ENCODE measurements at places on chromosomes 6 and 20.

- DNase-seq = no peak
These were observed 500.9 kb downstream of the PREX1 start for GRCh38 chr20:48326868-48327267.

GRCh38 chr6:10210052-10210451 is 204.8 kb downstream of the TFAP2A start:
- DNase-seq = no peak

GRCh38 chr6:69827276-69827893 is 30.6 kb upstream of the LMBRD1 start:
- DNase-seq = no peak

DNA sequence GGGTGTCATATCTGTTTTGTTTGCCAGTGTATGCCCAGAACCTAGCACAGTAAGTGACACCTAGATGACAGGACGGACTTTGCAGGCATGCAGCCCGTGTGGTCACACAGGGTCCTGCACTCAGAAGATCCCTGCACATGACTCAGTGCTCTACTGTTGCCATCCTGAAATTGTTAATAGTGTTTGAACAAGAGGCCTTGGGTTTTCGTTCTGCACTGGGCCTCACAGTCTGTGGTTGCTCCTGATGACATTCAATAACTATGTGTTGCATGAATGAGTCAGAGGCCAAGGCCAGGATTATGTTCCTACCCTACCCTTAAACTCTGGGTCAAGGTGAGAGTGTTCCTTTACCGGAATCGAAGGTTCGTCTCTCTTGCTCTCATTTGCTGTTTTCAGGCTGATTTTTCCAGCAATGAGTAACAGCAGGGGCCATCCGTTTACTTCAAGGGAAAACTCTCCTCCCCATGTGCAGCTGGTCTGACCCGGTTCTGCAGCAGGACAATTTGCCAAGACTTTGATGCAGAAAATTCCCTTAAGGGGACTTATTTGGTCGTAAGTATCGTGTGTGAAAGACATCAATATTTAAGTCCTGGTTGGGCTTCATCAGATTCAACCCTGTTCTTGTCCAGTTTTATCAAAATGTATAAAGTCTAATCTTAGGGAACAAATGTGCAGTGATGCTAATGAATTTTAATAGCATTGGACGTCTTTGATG is 13.0 kb upstream of the PFDN4 start:
- DNase-seq = no peak

DNA sequence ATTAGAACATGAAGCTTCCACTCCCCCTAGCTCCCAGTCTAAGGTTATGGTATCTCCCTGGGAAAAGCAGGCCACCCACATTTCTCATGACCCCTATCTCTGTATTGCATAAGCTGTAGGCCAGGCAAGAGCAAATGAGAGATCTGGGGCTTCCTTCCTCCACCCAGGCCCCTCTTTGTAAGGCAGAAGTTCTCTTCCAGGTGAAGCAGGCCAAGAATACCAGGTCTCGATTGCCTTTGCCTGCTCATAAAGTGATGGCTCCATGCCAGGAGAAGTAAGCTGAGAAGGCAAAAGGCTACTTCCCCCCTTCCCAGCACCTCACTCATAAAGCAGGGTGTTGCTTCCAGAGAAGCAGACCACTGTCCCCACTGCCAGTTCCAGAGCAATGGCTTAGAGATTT is 144.1 kb upstream of the KCNK16 start:
- no peak for DNase-seq

- no peak for DNase-seq
These were observed 14.4 kb upstream of the TLDC2 start for GRCh38 chr20:36861625-36861874.

DNA sequence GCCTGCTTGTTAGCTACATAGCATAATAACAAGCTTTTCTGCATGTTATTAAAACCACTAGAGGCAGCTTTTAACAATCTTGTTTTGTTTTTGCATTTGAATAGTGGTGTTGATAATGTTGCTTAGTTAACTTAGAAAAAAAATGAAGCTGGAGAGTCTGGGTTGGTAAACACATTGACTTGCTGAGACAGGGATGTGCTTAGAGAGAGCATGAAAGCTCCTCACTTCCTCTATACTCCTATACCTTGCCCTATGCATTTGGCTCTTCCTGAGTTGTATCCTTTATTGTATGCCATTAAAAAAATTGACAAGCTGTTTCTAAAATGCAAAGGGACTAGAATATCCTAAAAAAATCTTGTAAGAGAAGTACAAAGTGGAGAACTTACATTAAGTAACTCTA is 13.6 kb downstream of the FAM83B start:
- DNase-seq = no peak

DNA sequence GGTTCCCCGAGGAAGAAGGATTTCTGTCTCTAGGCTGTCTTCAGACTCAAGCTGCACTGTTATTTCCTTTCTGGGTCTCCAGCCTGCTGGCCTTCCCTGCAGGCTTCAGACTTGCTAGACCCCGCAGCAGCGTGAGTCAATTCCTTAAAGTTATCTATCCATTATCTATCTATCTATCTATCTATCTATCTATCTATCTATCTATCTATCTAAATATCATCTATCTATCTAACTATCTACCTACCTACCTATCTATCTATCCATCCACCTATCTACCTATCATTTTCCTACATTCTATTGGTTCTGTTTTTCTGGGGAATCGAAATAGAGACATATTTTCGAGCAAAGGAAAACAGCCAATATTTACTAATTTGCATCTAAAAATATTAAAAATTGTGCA is 48.7 kb upstream of the BMP6 start:
- no peak for DNase-seq

GRCh38 chr6:29227235-29227634 is 56.5 kb downstream of the OR2J2 start:
- no peak for DNase-seq

DNA sequence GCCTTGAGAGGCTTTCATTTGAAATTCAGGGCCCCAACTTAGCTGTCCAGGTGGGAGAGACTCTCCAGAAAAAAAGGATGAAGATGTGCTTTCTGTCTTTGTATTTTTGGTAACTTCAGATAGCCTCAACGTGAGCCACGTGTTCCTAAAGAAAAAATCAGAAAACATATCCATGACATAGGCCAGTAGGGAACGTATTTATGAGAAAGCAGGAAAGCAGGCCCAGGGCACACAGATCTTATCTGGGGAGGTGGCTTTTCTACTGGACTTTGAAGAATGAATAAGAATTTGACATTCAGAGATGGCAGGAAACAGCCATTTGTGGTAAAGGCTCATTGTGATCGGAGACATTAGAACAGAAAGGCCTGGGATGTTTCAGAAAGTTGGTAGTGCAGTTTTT is 21.2 kb upstream of the EXOC2 start:
- no peak for DNase-seq

Data from GM12891 (cell line).